ENCODE measurements at places on chromosomes 6 and 20.

DNA sequence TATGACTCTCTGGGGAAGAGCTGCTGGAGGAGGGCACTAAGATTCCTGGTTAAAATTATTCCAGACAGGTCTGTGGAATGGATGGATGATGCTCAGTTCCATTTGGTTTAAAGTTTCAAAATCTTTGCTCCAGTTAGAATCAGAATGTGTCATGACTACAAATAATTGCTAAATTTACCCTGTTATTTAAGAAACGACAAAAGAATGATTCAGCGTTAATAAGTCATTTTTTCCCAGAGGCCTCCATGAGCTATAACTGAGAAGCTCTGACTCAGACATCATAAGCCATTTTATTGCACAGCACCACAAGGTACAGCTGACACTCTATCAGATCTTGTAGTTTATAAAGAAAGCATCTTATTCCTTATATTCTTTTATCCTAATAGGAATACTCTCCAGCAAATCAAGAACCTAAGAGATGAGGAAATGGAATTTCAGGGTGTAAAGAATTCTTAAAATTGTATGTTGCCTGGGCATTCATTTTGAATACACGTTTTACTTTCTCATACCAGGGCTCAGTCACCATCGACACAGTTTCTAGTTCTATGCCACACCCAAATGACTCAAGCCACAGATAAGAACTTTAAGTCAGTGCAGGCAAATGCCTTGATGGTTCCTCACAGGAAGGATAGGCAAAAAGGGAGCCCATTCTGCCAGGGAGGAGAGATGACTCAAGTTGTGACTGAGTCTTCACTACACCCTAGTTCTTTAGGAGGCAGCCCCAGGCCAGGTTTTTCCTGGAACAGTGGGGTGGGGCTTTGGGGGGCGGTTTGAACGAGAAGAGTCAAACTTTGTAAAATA is 636.0 kb downstream of the MMUT start:
- no peak for DNase-seq

DNA sequence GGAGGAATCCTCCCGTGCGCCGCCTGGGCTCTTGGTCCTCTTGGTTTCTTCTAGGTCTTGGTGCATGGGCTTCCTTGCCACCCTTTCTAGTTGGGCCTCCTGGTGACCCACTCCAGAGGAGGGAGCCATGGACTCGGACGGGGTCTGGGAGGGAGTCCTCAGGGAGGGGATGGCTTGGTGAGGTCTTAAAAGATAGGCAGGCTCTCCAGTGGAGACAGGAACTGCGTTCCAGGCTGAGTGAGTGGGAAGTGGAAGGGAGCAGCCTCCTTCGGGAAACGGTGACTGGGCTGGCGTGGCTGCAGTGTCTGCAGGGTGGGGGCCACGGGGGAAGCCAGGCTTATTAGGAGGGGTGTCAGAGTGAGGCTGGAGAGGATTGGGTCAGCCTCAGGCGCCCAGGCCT is 152.8 kb downstream of the GRM4 start:
- no peak for DNase-seq

DNA sequence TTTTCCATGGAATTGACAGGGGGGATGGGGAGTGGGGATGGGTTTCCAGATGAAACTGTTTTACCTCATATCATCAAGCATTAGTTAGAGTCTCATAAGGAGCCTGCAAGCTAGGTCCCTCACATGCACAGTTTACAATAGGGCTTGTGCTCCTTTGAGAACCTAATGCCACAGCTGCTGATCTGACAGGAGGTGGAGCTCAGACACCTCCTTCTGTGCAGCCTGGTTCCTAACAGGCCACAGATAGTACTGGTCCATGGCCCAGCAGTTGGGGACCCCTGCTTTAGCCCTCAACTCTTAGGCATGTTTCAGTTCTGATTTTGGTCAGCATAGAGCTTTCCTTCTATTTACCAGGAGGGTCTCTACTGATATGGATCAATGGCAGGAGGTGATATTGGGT is 251.6 kb downstream of the LAMA2 start:
- no peak for DNase-seq

- no peak for DNase-seq
These were observed 3.3 kb upstream of the SLC35B2 start for GRCh38 chr6:44260451-44261297.

DNA sequence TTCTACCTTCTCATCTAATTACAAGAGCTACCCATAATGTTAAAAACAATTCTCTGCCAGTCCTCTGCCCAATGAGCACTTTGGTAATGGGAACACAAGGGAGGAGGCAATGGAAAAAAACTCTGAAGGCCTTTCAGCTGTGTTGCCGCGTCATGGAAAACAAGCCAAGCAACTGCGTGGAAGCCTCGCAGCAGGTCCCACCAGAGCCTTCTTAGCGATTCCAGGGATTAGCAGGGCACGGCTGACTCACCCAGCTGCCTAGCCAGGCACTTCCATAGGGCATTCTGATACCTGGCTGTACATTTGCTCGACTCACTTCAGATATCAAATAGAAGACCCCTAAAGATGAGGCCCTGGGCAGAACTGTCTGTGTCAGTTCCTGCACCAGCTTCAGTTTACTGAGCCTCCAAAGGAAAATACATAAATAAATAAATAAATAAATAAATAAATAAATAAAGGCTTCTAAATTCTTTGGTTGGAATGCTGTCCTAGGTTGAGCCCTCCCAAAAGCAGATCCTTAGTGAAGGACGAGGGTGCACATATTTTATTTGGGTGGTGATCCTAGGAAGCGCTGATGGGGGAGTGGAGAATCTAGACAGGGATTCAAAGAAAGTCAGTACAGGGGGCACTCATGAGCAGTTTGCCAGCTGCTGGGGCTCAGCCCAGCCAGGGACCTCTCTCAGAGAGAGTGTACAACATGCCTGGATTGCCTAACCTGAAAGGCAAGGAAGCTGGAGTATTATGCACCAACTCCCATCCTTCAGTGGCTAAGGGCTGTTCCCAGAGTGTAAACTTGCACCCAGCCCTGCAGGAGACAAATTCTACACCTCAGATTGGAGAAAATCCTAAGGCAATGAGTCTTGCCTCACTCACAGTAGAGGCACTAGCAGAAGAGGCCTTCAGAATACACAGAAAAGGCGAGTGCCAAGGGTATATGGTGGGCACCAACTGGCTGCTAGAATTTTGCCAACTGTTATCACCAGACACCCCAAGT is 18.2 kb downstream of the SNAP25 start:
- no peak for DNase-seq

DNA sequence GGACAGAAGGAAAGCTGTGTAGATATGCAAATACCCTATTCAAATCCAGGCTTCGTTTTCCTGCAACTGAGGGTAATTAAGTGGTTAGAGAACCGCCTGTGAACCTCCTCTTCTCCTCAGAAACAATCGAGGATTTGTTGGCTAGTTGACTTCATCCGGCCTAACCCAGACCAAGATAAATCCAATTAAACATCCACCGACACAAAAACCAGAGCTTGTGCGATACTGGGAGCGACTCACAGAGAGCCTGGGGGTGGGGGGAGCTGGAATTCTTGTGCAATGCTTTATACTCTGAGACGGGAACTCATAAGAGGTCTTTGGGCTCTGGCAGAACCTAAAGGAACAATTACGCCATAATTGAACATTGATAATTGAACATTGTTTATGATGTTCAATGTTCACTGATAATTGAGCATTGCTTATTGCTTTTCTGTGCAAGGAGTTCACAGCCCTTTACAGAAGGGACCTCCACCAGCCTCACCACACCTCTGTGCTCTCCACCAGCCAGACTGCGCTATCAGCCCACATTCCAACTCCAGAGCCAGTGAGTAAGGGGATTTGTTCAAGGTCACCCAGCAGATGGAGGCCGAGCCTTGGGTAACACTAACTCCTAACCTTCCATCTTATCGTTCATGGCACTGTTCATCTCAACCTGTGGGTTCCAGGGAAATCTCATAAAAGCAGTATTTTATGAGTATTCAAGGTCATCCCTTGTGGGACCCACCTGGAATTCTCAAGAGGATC is 429.6 kb upstream of the JARID2 start:
- no peak for DNase-seq

GRCh38 chr6:41734666-41735426 is 562 bp downstream of the TFEB start:
- peak; percentile 55 for DNase-seq

DNA sequence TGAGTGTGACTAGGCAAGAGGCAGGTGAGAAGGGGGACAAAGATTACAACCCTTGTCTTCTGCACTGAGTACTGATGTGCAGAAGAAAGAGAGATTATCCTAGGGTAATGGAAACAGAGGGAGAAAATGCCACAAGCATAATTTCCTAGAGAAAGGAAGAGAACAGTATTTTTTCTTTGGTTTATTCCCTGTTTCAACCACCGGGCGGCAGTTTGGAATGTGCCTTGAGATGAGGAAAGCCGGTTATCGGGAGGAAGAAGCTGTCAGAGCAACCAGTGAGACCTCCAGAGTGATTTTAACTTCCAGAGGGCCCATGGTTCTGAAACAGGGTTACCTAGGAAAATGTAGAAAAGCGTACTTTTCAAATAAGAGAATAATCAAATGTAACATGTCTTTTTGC is 121.4 kb downstream of the REV3L start:
- DNase-seq, result no peak

- no peak for DNase-seq
These were observed 3.1 kb downstream of the F13A1 start for GRCh38 chr6:6317386-6317785.

Measured in activated CD4-positive, alpha-beta T cell treated with anti-CD3 and anti-CD28 coated beads for 1 hour (primary cell).